ENCODE measurements at places on chromosomes 1 and 21. TPM values are rescaled to one million over a fixed set of nuclear protein-coding genes. Genes with fewer than 3 reads are reported as not detected.

GRCh38 chr1:244077473-244078220, 26.6 kb downstream of the ZBTB18 start:
- no peak for DNase-seq

Gene MRPS6
- total RNA-seq = 10.8 TPM

Gene PRKCZ
- 24.8 TPM for total RNA-seq

- DNase-seq = no peak
These were observed 18.0 kb downstream of the KCNK1 start for GRCh38 chr1:233631810-233632405.

Gene ADORA1
- total RNA-seq = not detected

- DNase-seq = no peak
These were observed 1.8 kb upstream of the KIAA2013 start for GRCh38 chr1:11927866-11928592.

DNA sequence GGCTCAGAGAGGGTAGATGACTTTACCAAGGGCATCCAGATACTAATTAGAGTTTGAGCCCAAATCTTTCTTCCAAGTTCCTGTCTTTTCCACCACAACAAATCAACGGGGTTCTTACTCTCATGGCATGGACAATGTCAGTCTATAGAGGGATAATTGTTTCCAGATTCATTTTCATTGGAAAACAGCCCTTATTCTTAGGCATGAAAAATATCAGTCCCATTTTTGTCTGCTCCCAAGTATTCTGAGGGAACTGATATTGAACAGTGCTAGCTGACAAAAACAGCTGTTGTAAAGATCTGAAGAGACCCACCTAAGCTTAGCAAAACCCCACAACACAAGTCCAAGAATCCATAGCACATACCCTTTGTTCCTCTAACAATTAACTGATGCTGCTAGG, 349.1 kb upstream of the BEND5 start:
- DNase-seq = no peak

Gene HMGCS2
- total RNA-seq = not detected

DNA sequence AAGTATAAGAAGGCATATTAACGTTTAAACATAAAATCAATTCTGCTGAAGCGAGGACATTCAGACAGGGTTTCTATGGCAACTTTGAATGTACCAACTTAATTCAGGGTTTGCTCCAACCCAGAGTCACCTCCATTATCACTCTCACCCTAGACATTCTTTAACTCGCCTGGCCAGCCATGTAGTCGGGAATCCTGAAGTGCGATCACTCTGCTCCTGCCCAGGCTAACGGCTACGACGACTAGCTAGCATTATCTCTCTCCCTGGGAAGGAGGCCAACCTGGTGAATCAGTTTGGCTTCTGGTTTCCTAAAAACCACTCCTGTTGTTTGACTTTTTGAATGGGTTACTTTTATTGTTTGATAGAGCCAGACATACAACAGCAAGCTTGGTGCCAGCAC, 38.9 kb upstream of the ZBTB18 start:
- no peak for DNase-seq

DNA sequence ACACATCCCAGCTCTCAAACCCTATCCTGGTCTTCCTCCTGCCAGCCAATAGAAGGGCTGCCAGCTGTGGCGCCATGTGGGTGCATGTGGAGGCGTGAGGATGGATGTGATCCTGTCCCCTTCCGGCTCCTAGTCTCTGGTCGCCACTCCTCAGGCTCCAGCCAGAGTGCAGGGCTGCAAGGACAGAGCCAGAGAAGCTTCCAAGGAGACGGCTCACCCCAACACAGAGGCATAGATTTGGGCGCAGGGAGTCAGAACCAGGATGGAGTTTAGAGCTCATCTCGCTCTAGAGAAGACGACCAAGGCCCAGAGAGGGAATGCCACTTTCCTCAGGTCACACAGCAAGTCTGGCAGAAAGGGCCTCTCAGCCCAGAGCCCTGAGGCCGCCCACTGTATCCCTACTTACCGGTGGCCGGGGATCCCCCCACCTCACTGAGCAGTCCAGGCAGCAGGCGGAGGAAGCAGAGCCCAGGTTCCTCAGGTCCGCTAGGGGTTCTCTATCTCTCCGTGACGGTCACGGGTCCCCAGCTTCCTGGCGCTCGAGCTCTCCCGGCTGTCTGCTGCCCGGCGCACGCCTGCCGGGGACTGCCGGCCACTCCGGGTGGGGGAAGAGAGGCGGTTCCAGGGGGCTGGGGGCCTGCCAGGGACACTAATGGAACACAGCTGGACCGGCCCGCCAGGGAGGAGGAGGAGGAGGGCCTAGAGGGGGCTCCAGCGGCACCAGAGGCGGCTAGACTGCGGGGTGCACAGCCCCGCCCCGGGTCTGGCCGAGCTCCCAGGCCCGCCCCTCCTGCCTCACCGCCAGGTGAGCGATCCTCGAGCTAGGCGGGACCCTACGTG, at the start of gene COL16A1:
Gene COL16A1, minus strand, starts transcription at position 587 of the 840 bp plus-strand sequence. CDS start 1,824 bp downstream, outside the sequence.
- peak; percentile 42 for DNase-seq

Measured in hematopoietic multipotent progenitor cell (in vitro differentiated cells).